ENCODE measurements at places on chromosomes 7 and 10.

DNA sequence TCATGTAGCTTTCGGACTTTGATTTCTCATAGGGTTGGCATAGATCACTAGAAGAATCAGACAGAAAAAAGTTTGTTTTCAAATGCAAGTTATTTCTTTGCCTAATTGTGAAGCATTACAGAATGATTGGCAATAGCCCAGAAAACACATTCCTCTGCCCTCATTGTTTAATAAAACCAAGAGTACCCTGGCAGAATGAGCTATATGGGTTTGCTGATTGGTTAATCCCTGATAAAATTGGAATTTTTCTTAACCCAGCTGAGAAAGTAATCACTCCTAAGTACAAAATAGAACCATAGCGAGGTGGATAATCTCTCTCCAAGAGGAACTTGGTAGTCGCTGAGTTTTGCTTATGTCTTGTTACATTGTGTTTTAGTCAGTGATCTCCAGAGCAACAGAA, 30.9 kb upstream of the CREB5 start:
- peak; percentile 34 for DNase-seq

- DNase-seq = no peak
These were observed 479.1 kb upstream of the ZMIZ1 start for GRCh38 chr10:78589687-78590086.

GRCh38 chr7:130276796-130277762, 10.4 kb downstream of the CPA2 start:
- DNase-seq = peak; percentile 76

GRCh38 chr7:836429-836828, 4.2 kb downstream of the SUN1 start:
- DNase-seq = peak; percentile 26

DNA sequence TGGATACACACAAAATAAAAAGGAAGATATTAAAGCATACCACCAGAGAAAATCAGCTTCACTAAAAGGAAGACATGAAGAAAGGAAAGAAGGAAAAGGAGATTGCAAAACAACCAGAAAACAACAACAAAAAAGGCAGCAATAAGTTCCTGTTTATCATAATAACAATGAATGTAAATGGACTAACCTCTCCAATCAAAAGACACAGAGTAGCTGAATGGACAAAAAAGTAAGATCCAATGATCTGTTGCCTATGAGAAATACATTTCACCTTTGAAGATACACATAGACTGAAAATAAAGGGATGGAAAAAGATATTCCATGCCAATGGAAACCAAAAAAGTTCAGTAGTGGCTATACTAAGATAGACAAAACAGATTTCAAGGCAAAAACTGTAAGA, 30.3 kb upstream of the FAM171A1 start:
- no peak for DNase-seq

DNA sequence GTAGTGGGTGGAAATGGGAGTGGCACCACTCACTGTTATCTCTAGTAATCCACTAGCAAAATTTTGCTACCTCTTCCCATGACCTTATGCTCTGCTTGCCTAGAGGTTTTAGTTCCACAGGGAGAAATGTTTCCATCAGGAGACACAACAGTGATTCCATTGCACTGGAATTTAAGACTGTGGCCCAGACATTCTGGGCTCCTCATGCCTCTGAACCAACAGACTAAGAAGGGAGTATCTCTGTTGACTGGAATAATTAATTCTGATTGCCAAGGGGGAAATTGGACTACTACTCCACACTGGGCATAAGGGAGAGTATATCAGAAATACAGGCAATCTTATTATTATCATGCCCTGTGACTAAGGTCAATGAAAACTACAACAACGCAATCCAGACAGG, 16.2 kb upstream of the BRAF start:
- DNase-seq = peak; percentile 32

DNA sequence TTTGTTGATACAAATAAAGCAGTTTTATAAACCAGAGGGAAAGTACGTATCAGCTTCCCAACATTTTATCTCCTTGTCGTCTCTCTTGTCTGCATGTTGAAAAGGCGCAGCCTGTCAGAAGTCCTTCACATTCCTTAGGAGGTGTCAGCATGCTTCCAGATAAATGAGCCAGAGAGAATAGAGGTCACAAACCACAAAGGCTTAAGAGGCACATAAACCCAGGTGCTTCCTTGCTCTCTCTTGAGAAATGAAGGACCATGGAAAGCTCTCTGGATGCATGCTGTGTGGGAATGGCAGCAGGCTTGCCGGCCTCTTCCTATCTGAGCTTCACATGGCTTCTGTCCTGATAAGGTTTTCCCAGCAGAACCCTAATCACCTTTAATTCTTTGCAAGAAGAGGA, 448.5 kb downstream of the XPNPEP1 start:
- no peak for DNase-seq

GRCh38 chr7:155097338-155097737, 27.2 kb downstream of the HTR5A start:
- DNase-seq = no peak

DNA sequence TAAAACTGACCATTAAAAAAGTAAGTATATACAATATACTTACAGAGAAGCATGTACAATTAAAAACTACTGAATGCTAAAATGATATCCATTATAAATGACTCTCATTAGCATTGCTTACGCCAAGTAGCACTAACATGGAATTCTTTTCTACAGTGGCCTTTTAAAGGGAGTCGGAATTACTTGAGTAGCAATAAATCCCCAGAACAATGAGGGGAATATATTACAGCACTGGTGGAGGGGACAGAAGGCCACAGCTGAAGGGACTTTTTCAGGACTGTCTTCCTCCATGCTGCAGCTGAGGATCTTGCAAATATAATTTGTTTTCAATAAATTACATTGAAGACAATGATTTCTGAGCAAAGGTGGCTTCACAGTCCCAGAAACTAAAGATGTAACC, 97.0 kb downstream of the ALOX5 start:
- DNase-seq = no peak

- DNase-seq = no peak
These were observed 39.9 kb downstream of the INPP5A start for GRCh38 chr10:132577350-132578003.

- DNase-seq = no peak
These were observed 16.7 kb upstream of the SYPL1 start for GRCh38 chr7:106128836-106129235.

GRCh38 chr10:34696423-34696822, 118.7 kb downstream of the PARD3 start:
- DNase-seq = peak; percentile 69

GRCh38 chr7:51040787-51041186, 258.1 kb upstream of the GRB10 start:
- no peak for DNase-seq

GRCh38 chr10:117541909-117542705, 439 bp upstream of the EMX2 start:
- no peak for DNase-seq

- no peak for DNase-seq
These were observed 7.2 kb downstream of the SFMBT2 start for GRCh38 chr10:7403620-7404019.

- DNase-seq = no peak
These were observed 192.7 kb downstream of the TCF7L2 start for GRCh38 chr10:113142601-113143362.

DNA sequence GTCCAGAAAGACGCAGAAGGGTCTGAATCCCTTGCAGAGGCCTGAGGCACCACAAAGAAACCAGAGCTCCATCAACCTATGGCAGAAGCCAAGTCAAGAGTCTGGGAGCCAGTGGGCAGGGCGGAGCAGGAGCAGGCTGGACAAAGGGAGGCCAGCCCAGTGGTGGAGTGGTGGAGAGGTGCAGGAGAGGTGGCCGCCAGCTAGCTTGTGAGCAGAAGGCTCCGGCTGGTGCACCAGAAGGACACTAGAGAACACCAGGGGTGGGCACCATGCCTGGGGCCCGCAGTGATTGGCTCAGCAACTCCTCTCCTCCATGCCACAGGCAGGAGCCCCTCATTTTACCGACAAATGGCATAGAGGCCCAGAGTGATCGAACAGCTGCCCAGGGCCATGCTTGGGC, 186.6 kb downstream of the GRID1 start:
- DNase-seq = no peak

GRCh38 chr10:115801457-115801856, 471.5 kb downstream of the GFRA1 start:
- no peak for DNase-seq

GRCh38 chr10:106450966-106451365, 713.5 kb downstream of the SORCS1 start:
- no peak for DNase-seq

- DNase-seq = no peak
These were observed 241.7 kb upstream of the NEBL start for GRCh38 chr10:21138769-21139340.

DNA sequence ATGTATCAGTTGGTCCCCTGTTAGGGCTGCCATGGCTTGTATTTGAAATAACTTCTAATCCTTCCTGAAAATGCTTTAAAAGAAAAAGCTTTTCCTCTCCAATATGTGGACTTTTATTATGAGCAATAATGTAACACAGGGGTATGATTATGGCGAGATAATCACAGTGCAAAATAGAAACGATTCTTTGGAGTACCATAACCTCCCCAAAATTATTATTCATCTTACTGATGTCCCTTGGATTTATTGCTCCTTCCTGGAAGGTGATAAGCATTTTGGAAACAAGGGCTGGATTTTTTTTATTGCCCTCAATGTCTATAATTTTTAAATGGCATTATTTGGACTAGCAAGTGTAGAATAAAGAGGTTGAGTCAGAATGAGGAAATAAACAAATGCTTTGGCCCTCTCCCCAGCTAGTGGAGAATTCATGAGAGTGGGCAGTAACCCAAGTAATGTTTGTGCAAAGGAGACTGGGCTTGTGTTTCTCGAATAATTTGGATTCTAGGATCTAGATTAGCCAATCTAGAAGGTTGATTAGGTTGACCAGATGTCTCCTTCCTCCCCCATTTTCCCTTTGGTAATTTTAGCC, 403.9 kb upstream of the CELF2 start:
- DNase-seq = no peak

- DNase-seq = peak; percentile 49
These were observed 109.3 kb downstream of the GRK5 start for GRCh38 chr10:119316729-119317097.

DNA sequence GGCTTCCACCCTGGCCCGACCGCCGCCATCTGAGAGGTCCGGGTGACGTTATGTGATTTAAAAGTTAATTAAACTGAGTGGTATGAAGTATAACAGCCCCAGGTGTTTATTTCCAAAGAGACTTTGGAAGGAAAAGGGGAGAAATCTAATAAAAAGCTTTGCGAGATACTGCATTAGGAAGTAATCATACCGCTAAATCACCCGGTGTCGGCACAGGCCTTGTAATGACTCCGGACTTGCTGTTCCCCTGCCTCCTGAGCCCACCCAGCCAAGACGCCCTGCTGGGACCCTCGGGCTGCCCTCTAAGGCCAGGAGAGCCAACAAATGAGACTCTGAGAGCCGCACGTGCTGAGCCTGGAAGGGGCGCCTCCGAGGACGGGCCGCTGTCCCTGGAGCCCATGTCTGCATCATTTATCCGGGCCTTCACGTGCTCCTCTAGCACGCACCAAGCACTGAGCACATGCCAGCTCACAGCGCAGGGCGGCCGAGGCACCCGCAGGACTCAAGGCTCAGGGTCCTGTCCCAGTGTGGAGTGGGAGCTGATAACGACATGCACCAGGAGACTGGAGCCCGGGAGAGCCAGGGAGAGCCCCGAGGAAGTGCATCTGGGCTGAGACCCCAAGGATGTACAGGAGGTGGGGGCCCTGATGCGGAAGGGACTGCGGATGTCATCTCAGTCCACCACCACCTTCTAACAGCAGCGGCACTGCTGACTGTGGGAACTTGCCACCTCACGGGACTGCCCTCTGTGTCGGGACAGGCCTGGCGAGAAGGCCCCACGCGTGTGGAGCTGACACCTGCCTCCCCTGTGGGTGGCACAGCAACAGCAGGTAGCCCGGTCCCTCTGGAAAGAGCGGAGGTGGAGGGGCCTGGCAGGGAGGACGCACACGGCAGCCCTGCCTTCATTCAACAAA, 182.7 kb downstream of the ELFN1 start:
- no peak for DNase-seq

DNA sequence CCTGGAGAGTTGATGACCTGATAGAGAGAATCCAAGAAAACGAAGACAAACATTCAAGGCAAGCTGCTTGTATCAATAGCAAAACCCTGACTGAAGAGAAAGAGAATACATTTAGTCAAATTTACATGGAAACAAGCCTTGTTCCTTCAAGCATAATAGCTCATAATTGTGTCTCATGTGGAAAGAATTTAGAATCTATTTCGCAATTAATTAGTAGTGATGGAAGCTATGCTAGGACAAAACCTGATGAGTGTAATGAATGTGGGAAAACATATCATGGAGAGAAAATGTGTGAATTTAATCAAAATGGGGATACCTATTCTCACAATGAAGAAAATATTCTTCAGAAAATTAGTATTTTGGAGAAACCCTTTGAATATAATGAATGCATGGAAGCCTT, 18.0 kb downstream of the RBAK start:
- no peak for DNase-seq

DNA sequence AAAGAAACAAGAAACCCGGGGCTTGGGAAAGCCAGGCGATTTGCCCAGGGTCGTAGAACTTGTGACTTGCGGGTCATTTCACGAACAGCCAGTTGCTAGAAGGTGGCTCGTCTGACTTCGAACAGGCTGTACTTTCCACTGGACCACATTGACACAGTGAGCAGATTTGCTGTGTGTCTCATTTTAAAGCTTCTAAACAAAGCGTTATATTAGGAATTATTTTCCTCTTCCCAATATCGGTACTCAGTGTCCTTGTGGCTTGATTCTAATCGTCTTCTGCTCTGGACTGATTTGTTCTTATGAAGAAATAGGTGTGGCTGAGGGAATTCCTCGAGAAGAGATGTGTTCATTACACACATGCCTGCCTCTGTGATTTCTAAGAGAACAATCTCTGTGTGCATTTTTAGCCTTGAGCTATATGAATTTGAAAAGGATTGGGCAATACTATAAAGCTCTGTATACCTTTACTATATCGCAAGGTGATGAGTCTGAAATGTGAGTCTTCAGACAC, 150.0 kb upstream of the PRR15 start:
- DNase-seq = peak; percentile 22

DNA sequence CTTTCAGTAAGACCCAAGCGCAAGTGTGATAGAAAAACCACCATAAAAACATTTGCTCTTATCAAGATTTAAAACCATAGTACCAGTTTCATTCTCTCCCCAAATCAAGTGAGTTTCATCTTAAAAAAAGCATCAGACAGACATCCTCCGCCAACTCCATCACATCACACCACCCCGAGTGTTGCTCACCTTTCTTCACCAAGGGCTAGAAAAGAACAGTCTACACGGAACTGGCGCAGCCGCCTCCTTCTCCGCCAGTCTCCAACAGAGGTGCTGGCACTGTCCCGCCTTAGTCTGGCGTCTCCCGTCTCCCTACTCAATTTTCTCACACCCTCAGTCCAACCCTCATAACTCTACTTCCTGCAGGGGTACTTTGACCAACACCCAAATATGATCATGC, 46.9 kb upstream of the WIPI2 start:
- no peak for DNase-seq

Measured in NCI-H226 (cell line).